ENCODE measurements at places on chromosomes 1 and 21.

DNA sequence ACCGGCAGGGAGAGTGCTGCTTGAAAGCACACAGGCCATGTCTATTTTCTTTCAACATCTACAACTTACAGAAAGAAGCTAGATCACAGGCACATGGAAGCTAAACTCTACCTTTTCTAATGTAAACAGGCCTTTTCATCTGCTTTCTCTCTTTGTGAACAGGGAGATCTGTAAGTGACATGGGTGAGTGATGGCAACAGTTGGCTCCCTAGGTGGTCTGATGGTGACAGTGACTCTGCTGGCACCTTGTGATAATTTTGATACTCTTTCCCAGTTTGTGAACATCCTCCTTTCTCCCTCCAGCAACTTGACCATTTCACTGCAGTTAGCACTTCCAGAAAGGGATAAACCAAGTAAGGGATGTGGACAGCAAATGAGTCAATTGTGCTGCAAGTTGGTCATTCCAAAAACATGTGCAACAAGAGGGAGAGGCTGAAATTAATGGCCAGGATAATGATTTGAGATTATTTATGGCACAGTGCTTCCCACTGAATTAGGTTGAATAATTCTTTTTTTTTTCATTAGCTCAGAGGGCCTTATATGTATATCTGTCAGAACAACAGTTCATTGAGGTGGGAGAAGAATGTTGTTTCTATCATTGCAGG lies 89.5 kb downstream of the XCL2 start:
- DNase-seq = no peak

DNA sequence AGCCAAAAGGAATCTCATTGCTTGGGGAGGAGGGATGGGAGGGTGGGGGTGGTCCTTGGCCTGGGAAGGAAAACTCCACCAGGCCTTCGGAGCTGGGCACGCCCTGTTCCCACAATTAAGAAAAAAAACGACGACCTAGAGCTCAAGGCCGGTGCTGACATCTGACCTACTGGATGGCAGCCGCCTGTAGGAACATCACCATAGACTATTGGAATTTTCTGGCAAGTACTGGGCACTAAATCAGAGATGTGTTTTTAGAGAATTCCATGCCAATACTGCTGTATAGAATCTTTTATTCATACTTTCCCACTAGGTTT lies 729 bp downstream of the NADK start:
- DNase-seq = no peak

DNA sequence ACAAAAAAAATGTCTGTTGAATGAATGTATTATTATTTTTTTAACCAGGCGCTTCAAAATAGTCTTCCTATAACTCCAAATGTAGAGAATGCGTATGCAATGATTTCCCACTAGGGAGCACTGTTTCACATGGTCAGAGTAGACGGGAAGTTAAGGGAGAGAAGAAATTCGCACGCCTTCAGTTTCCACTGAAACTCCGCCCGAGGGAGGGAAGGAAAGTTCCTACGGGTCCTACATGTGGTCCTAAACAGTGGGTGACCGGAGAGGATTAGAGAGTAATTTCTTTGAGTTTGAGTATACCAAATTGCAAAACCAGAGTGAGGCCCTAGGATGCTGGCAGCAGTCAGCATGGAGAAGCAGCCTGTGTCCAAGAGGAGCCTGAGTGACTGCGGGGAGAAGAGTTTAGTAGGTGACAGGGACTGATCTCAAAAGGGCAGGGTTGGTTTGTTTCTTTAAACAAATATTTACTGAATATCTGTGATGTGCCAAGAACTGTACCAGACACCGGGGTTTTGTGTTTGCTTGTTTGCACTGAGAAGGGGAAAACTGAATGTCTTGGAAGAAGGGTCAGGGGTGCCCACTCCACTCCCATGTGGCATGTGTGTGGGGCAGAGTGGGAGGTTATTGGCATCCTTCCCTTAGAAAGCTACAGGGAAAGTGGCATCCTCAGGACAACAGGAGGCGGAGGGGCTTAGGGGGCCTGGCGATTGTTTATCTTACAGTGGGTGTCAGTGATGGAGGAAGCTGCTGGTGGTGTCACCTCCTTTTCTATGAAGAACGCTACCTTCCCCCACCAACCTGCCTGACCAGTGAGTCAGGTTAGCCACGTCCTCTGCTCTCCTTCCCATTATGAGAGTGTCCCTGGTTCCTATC lies 22.8 kb downstream of the RNU5D-1 start:
- DNase-seq = no peak

GRCh38 chr21:33042812-33043211 lies 17.1 kb downstream of the OLIG2 start:
- no peak for DNase-seq

- no peak for DNase-seq
Observed at GRCh38 chr1:204756349-204756748, 70.8 kb upstream of the LRRN2 start.

DNA sequence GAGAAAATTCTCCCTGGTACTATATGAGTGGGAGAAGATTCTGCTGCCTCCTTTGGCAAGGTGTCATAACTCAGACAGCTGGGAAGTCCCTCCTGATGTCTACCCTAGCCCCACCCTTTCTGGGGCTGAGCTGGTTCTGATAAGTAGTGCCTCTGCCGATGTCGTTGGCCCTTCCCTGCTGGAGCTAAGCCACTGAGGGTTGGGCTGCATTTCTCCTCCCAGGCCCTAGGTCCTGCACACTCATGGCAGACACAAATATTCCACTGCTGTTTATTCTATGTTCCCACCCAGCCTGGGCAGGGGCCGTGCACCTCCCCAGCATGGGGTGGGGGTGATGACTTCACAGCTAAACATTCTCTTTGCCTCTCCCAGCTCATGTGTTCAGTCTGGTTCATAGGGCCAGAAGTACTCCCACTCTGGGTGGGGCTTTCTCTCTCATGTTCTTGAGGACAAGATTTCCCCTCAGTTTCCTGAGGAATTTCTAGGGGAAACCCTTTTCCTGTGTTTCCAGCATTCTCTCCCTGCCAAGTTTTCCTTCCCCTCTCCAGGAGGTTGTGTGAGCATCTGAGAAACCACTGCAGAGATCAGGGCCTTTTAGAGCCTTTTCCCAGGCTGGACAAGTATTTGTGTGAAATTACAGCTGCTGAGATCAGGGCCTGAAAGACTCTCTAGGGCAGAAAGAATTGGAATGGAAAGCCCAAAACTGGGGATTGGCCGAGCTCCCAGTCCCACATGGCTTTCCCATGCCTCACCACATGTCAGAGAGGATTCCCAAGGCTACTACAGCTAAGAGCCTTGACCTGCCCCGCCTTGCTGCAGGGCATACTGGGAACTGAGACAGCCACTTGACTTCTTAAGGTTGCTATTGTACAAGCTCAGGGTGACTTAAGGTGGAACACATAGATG lies 66.2 kb downstream of the ATP2B4 start:
- no peak for DNase-seq

- DNase-seq = no peak
Observed at GRCh38 chr1:23470282-23471070, 13.5 kb downstream of the ASAP3 start.

- DNase-seq = no peak
Observed at GRCh38 chr1:65456481-65456880, 36.0 kb downstream of the LEPR start.

GRCh38 chr1:3685222-3685621 lies 32.9 kb downstream of the TP73 start:
- no peak for DNase-seq

DNA sequence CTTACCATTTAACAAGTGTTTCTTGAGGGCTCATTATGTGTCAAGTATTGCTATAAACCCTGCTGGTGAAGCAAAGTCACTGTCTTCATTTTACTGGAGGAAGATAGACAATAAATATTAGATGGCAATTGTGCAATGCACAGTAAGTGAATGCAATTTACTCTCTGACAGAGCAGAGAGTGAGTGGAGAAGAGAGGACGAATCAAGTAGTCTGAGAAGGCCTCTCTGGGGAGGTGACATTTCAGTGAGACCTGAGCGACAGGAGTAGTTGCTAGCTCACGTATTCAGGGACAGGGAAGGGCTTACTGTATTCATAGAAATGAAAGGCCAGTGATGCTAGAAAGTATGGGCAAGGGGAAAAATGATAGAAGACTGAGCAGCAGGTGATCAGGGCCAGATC lies 1.2 kb upstream of the NMNAT2 start:
- DNase-seq = no peak

DNA sequence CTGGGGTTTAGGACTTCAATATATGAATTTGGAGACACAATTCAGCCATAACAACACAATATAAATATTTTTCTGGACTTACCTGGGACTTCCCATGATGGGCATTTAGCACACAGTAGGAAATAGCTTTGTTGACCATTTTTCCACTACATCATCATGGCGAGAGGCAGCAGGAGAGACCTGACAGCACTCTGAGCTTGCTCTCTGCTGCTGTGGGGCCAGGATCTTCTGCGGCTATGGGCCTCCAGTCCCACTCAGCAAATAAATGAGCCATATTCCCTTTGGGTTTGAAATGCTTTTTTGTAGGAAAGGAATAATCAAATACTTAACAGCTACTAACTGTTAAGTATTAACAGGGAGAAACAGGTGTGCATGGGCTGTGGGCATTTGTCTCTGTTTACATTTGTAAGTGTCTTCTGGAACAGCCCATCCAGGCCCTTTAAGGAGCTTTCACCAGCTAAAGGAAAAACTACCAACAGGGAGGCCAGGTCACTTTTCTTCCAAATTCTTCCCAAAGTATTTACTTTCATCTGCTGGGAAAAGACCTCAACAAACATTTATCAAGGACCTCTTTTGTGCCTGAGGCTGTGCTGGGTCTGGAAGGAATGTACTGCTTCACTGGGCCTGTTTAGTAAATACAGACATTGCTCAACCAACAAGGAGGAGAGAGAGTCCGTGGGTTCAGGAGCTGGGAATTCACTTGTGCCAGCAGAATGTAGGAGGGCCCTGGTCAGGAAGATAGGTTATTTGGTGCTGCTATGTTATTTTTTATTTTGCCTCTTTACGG lies 133.2 kb downstream of the LRIG2 start:
- no peak for DNase-seq

DNA sequence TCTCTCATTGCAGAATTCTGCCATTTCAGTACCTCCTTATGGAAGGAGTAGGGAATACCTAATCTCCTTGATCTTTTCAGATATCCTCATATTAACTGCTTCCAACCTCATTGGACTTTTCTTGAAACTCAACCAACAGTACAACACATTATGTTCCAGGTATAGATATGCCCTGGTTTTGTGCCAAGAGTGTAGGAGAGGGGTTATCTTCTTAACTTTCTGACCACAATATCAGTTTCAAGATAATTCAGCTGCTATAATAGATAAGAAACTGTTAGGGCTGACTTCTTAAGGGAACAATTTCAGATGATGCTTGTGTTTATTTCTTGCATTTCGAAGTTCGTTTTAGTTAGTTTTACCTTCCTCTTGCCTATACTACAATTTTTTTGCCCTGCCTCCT lies 2.1 kb upstream of the LPGAT1 start:
- no peak for DNase-seq

- no peak for DNase-seq
Observed at GRCh38 chr1:242467556-242468145, 56.8 kb downstream of the PLD5 start.

DNA sequence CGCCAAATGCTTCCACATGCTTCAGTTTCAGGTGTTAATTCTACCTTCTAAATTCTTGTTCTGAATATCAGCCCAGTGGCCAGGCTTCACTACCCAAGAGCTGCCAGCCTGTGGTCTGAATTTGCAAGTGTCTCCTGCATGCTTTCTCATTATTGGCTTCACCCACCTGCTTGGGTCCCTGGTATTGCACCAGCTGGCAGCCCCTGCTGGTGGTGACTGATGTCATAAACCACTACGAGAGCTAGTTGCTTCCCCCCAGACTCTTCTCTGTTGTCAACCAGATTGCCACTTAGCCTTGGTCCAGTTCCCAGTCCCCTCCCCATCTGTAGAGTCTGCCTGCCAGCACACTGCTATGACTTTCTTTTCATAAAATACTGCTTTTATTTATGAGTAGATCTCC lies 197.7 kb upstream of the DUSP10 start:
- DNase-seq = no peak

DNA sequence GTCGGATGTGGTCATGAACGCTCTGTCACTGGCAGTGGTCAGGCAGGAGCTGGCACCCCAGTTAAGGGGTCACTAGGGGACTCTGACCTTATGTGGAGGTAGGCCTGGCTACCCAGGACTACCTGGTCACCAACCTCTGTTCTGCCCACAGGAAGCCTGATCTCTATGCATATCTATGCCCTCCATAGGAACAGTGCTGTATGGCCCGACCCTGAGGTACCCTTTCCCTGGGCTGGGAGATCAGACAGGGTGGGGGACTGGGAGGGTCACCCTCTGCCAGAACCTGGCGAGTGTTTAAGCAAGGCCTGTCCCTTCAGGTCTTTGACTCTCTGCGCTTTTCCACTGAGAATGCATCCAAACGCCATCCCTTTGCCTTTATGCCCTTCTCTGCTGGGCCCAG lies 19.0 kb downstream of the CYP4B1 start:
- DNase-seq = no peak

Data from stimulated activated CD8-positive, alpha-beta memory T cell treated with anti-CD3 and anti-CD28 coated beads, Interleukin-4, amount 100 ng/mL, for 1 hour (primary cell).